ENCODE measurements at places on chromosomes 16 and 17.

GRCh38 chr16:50457979-50458491 lies 89.2 kb upstream of the BRD7 start:
- no peak for DNase-seq

GRCh38 chr16:88655053-88655732 lies 4.3 kb upstream of the CYBA start:
- DNase-seq, result no peak

DNA sequence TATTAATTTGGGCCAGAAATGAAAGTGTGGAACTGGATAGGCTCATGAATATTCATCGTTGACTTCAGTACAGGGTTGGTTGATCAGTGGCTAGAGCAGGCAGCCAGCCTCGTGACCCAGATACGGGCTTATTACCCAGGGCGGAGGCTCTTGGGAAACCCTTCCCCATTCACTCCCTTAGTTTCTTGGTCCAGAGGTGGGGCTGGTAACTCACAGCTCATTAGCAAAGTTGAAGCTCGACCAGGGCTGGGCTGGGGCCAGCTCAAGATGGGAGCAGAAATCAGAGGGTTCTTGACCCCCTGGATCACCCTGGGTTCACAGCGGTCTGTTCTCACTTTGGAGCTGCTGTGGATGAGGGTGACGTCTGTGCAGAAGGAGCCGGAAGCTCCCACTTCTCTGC lies 44.6 kb upstream of the GSE1 start:
- no peak for DNase-seq

GRCh38 chr17:5757314-5757907 lies 173.1 kb upstream of the NLRP1 start:
- no peak for DNase-seq

DNA sequence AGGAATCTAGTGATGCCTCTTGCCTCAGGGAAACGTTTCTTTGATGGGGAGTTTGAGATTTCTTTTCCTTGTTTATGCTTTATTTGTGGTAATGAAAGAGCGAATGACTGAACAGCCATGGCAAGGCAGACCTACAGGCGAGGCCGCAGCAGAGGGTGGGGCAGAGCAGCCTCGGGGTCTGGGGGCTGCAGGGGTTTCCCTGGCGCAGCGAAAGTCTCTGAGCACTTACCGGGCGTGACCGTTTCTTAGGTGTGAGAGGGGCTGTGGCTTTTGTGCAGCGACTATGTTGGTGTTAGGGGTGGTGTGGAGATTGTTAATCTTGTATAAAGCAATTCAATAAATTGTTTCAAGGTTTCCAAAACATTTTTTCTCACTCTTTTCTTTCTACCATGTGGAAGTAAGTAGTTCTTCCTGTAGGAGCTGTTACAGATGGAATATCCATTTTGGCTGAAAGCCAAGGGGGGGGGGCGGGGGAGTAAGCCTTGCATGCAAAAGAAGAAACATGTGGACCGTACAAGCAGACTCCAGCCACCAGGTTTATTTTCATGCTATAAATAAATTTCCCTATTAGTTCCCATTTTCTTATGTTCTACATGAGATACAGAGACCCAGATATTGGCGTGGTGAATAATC lies 34.8 kb downstream of the UBN1 start:
- no peak for DNase-seq

DNA sequence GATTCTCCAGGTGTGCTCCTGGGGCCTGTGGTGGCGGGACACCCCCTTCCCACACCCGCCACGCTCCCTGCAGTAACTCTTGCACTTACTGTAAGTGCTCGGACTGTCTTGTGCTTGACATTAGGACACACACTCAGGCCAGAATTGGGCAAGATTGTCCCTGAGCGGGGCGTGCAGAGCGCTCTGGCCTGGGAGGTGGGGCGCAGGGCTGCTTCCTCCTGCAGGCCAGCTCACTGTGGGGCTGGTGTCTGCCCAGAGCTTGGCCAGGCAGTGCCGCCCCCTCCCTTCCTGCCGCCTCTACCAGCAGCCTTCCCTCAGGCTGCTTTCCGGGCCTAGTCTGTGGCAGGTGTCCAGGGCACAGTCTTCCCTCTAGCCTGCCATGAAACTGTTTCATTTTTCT lies 6.1 kb upstream of the ATP6V0C start:
- DNase-seq, result no peak

DNA sequence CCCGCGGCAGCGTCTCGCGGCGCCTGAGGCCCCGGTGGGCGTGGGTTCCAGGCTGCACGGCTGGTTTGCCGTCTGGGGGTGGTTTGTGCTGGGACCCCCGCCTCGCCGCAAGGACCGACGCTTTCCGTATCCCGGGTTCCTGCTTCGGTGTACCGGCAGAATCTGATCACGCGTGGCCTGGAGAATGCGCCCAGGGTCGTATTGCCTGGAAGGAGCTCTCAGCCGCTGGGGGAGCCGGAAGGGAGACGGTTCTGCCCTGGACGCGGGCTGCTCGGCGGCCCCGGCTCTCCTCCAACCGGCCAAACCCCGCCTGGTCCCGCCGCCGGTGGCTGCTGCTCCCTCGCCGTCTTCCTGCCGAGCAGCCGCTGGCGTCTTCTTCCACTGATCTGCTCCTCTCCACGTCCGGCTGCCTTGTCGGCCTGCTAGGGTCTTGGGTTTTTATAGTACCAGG lies 39.8 kb downstream of the ZNF778 start:
- no peak for DNase-seq

- no peak for DNase-seq
These were observed 114.4 kb downstream of the SEC14L1 start for GRCh38 chr17:77254951-77255825.

Measured in activated CD8-positive, alpha-beta memory T cell treated with anti-CD3 and anti-CD28 coated beads for 1 hour (primary cell).